CD4-positive, alpha-beta T cell treated with Interleukin-12 subunit alpha and Interleukin-12 subunit beta, for 1 hour (primary cell): ENCODE measurements at places on chromosomes 1 and 21.
A peak's percentile ranks its signal among the peaks of the same experiment; 100 is the strongest.

DNA sequence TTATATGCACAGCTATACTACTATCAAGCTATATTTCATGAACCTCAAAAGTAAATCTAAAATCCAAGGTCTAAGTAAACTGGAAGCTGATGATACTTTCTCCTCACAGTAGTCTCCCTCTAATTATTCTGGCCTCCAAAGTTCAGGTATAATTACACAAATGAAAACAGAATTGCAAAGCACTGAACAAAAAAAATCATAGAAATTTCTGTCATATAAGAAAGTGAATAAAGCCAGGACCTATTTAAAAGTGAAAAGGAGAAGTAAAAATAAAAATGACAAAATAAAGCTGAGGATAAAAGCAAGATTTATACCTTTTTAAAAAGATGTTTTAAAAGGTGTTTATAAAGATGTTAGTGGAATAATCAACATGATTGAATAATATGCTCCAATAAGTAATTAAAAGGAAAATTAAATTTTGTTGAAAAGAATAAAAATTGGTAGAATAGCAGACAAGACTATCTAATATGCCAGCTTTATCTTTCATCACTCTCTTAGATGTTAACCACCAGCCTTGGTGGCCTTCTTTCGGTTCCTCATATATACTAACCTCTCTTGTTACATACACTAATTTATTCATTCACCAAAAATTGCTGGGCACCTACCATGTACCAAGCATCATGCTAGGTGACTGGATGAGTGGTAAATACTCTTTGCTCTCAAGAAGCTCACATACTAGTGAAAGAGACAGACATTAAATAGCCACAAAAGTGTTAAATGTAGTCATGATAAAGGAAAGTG is 25.1 kb downstream of the SHCBP1L start:
- no peak for DNase-seq

GRCh38 chr1:40451238-40451585 is 936 bp downstream of the ZFP69B start:
- DNase-seq: no peak

- DNase-seq: no peak
Observed at GRCh38 chr1:2277741-2278488, 49.8 kb downstream of the SKI start.

DNA sequence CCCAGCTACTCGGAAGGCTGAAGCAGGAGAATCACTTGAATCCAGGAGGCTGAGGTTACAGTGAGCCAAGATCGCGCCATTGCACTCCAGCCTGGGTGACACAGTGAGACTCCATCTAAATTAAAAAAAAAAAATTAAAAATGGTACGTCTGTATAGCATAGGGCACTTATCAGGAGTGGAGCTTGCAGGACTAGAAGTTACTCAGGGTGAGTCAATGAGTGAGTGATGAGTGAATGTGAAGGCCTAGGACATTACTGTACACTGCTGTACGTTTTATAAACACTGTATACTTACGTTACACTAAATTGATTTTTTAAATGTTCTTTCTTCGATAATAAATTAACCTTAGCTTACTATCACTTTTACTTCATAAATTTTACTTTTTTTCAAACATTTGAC is 183.6 kb downstream of the NR5A2 start:
- DNase-seq: no peak

DNA sequence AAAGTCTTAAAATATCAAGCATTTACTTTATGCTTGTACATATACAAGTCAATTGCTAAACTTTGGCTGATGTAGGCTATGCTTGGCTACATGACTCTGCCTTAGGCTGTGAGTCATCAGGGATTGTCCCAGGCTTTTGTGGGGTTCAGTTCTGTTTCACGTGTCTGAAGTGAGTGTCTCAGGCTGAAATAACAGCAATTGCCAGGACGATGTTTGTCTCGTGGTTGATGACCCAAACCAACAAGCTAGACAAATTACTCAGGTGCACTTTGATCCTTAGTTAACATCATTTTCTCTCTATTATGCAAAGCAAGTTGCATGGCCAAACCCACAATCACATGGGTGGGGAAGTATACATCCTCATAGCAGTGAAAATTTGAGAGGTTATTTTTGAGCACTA is 410.1 kb downstream of the BRINP3 start:
- DNase-seq: no peak

GRCh38 chr21:28884481-28884880 is 108.2 kb downstream of the LTN1 start:
- DNase-seq: no peak

GRCh38 chr1:3349161-3349967 is 105.1 kb upstream of the ARHGEF16 start:
- no peak for DNase-seq

- no peak for DNase-seq
Observed at GRCh38 chr1:37305108-37305507, 169.3 kb upstream of the ZC3H12A start.

- no peak for DNase-seq
Observed at GRCh38 chr1:37015713-37016112, 18.6 kb downstream of the GRIK3 start.

DNA sequence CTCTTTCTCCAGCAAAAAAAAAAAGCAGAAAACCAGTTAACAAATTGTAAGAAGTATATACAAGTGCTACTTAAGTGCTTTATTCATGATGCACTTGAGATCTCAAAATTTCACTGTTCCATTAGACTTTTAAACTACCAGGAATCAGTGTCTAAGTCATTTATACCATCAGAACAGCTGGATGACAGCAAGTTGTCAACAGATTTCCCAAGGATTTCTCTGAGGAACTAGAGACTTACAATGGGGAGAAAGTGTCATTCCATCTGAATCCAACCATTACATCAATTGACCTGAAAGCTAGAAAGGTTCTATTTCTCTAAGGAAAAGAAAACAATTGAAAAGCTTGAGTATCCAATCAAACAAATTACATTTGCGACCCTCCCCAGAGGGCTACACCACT is 43.8 kb downstream of the USH2A start:
- DNase-seq: no peak

DNA sequence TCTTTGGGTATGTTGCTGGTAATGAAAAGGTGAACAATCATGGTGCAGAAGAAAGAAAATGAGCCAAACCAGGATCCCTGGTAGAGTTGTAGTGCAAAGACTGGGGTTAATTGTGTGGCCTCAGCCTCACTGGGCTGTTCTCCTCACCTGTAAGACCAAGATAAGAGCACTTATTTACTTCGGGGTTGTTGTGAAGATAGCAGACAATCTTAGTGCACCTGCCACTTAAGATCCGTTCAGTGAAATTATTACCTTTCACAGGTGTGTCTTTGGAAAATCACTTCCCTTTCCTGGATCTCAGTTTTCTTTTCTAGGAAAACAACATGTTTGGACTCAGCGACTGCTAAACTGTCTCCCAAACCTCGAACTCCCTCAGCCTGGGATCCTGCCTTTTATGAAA is 1.3 kb upstream of the FGGY start:
- no peak for DNase-seq

DNA sequence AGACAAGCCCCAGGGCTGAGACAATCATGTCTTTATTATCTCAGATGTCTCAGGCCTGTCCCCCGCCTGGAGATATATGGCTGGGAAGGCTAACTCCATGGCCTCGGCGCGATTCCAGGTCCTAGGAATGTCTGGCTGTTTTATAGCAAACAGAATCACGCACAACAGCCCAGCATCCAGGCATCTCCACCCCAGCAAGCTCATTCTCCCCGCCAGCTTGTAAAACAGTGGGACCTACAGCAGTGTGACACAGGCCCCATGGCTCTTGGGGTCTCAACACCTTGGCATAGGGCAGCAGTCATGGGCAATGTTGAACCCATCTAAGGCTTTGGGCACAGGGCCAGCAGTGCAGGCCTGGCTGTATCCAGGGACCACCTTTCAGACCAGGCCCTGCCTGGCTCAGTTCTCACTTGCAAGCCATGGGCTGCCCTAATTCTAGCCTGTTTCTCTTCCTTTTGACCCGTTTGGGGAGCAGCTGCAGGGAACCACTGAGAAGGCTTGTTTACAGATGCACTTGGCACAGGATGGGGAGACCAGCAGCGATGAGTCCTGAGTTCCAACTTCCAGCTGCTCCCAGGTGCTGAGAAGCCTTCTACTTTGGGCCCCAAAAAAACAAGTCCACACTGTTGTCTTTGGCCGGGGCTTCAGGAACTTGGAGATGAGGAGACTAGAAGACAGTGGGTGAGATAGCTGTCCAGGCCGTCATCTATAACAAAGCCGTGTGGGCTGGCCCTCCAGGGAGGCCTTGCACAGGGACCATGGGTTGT is 34.4 kb downstream of the WNT4 start:
- no peak for DNase-seq

GRCh38 chr1:113870778-113871177 is 734 bp downstream of the PTPN22 start:
- peak; percentile 36 for DNase-seq

DNA sequence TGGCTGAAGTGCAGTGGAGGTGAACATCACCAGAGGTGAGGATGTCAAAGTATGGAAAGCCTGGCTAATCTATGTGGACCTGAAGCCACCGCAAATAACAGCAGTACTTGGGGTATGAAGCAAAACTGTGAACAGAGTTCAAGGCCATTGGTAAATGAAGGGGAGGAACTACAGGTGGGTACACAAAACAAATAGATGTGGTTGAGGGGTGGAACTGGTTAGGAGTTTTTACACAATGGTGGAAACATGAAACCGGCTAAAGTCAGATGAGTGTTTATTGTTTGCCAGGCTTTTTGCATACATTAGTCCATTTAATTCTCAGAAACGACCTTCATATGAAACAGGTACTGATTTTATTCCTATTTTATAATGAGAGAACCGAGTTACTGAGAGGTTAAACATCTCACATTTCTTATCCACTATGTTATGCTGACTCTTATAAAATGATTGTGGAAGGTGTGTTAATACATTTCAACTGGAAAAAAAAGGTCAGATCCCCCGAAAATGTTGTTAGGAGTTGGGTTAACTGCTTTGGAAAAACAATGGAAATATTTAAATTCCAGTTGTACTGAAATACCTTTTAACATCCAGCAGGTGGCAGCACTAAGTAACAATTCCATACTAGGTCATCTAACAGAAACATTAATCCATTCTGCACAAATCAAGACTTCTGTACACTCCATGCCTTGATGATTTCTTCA is 44.3 kb upstream of the GTF2B start:
- peak; percentile 46 for DNase-seq

GRCh38 chr1:108049178-108049819 is 84.3 kb upstream of the VAV3 start:
- peak; percentile 20 for DNase-seq

DNA sequence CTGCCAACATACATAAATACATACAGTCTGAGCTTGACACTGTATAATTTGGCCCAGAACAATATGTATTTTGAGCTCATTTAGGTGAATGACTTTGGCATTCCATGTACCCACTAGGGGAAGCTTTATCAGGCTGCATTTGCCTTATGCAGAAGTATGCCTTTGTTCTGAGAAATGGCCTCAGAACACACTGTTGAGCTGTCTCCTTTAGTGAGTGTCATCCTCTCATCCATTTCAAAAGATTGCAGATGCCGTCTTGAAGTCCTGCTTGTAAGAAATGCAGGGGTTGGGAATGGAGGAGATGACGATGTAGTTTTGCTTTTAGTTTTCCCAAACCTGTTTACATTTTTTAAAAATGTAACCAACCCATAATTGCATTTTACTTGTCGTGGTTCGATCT is 14.8 kb upstream of the NBL1 start:
- no peak for DNase-seq

DNA sequence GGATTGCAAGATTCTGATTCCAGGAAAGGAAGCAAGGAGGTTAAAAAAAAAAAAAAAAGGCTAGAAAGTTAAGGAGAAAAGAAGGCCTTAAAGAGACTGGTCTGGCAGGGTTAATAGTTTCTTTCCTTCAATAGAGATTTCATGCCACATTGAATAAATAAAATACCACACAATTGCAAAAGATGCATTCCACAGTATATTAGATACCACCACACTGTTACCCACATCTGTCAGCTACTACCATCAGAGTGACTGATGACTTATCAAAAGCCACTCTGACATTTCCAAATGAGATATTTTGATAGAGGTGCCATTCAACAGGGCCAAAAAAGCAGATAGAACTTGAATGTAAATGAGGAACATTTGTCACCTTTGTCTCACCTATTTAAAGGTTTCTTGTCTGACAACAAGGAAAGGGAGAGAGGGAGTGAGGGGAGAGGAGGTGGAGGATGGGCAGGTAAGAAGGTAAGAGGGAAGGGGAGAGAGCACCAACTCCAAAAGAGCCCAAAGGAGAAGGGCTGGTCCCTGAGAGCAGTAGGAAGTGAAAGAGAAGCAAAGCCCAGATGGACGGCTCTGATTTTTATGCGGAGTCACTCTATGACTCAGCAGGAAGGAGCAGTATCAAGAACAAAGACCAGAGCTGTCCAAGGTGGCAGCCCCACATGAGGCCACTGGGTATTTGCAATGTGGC is 38.3 kb downstream of the LRRN2 start:
- no peak for DNase-seq

DNA sequence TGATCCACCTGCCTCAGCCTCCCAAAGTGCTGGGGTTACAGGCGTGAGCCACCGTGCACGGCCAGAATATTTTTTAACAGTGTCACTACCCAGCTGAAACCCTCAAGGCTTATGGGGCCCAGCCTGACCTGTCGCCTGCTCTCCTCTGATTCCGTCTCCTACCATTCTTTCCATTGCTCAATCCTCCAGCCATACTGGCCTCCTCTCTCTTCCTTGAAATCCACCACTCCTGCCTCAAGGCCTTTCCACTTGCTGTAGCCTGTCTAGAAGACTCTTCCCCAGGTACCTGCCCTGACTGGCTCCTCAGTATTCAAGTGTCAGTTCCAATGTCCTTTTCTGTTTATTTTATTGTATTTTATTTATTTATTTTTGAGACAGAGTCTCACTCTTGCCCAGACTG is 53.9 kb downstream of the YARS1 start:
- no peak for DNase-seq

- peak; percentile 3 for DNase-seq
Observed at GRCh38 chr1:50047916-50048694, 24.4 kb upstream of the AGBL4 start.

GRCh38 chr1:94795434-94795833 is 24.7 kb upstream of the SLC44A3 start:
- no peak for DNase-seq
